ENCODE measurements at places on chromosomes 5 and 9.

DNA sequence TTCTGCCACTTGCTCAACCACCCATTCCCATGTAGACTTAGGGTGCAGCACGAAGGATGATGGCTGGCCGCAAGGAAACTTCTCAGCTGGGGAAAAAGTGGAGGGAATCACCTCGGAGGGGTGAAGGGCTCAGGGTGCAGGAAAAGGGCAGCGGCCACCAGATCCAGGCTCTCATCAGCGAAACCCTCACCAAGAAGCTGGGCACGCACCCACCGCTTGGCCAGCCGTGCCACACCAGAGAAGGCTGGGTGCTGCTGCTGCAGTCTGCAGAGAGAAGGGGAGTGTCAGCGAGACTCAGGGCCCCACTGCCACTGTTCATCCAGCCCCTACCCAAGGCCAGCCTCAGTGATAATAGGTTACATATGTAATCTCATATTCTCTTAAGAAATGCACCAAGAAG lies 8.6 kb downstream of the NOL6 start:
- no peak for DNase-seq

DNA sequence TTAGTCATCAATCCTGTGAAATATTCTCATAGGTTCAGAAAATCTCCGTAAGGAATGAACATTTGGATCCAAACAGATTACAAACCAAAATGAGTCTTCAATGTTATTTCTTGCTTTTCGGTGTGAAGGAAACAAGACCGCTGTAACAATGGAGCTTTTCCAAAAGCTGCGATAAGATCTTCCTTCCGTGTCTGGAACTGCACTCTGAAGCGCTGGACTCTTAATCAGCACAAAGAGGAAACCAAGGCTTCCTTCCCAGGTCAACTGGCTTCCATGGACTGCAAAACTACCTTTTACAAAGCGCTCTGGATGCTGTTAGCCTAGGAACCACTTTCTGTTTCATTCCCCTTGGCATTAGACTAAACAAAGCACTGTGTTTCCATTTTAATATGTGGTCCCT lies 137.9 kb upstream of the BASP1 start:
- DNase-seq: no peak

DNA sequence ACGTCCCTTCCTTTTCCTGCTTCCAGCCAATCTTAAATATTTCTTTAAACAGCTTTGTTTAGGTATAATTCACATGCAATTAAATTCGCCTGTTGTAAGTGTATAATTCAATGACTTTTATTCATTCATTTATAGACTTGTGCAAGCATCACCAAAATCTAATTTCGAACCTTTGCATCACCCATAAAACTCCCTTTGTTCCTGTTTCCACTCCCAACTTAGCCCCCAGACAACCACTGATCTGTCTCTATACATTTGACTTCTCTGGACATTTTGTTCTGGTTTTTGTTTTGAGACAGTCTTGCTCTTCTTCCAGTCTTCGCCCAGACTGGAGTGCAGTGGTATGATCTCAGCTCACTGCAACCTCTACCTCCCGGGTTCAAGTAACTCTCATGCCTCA lies 71.5 kb downstream of the NR6A1 start:
- DNase-seq: no peak

- DNase-seq: no peak
These were observed 539 bp downstream of the POC5 start for GRCh38 chr5:75716715-75717081.

- no peak for DNase-seq
These were observed 94.4 kb downstream of the TMEM215 start for GRCh38 chr9:32877639-32878217.

DNA sequence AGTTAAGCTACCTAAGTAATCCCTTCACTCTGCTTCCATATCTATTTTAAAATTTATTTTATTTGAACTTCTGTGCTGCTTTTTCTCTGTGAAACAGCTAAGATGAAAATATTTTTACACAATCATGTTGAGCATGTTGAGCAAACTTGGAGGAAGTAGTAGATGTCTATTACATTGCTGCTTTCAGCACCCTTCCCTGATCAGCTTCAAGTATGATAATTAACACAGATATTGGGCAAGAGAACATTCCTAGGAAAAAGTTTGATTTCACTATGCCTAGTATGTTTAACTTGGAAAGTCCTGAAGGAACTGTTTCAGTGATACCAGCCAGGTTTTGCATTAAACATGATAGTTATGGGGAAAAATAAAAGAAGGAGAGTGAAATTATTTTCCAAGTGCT lies 283.6 kb downstream of the ELAVL2 start:
- no peak for DNase-seq

GRCh38 chr5:148314187-148314586 lies 2.0 kb downstream of the SPINK7 start:
- no peak for DNase-seq

GRCh38 chr5:8694545-8694944 lies 825.6 kb downstream of the MTRR start:
- no peak for DNase-seq

Data from prostate gland (tissue), 2 donors.